Esophagus mucosa (tissue), 1 donor: ENCODE measurements at places on chromosomes 3 and 15. TPM values are rescaled to one million over a fixed set of nuclear protein-coding genes. Genes with fewer than 3 reads are reported as not detected.

The TCTA gene
- total RNA-seq = 12.4 TPM

The FAM131A gene
- total RNA-seq = 7.3 TPM

The SCAANT1 gene
- total RNA-seq = not detected

The PPM1L gene
- total RNA-seq = 11.3 TPM

The GOLGA6L4 gene
- 2.4 TPM for total RNA-seq

The CCR4 gene
- total RNA-seq = 0.40 TPM

The CLDN16 gene
- total RNA-seq = 0.76 TPM

The SH2D7 gene
- not detected for total RNA-seq

The SETMAR gene
- 9.2 TPM for total RNA-seq

The GABRB3 gene
- total RNA-seq = 0.52 TPM

The STRIT1 gene
- total RNA-seq = not detected

The GUCA1C gene
- not detected for total RNA-seq

The PML gene
- 28.8 TPM for total RNA-seq

The SLC24A5 gene
- total RNA-seq = not detected

The ABTB1 gene
- total RNA-seq = 6.4 TPM

The ARL6IP5 gene
- 36.4 TPM for total RNA-seq

The PP2D1 gene
- not detected for total RNA-seq
